ENCODE measurements at places on chromosomes 6 and 20.

DNA sequence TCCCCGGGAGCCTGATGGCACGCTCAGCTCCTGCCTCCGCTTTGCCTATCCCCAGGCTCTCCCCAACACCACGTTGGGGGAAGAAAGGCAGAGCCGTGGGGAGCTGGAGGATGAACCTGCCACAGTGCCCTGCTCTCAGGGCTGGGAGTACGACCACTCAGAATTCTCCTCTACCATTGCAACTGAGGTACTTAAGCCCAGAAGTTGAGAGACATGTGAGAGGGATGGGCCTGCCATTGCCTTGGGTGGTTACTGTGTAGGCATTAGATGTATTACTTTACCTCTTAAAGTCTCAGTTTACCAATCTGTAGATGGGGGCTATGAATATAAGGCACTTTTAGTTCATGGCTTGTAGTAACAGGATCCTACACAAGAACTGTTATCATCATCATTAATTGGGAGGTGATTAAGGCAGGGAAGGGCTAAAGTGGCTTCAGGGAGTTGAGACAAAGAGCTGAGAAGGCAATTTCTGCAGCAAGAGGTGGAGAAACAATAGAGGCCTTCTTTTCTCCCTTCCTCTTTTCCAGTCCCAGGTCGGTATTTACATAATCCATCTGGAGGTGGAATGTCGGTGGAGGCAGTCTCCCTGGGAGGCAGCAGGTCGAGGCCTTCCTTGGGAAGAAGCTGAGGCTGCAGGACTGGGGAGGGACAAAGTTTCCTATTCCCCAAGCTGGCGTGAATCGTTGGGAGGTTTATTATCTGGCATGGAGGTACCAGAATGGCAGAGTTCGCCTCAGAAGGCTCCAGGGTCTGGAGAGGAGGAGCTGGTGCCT lies 691 bp downstream of the SLC22A7 start:
- DNase-seq: no peak

- DNase-seq: no peak
These were observed 496.8 kb upstream of the CITED2 start for GRCh38 chr6:139871165-139871710.

GRCh38 chr20:57829805-57830514 lies 120.1 kb upstream of the PMEPA1 start:
- no peak for DNase-seq

DNA sequence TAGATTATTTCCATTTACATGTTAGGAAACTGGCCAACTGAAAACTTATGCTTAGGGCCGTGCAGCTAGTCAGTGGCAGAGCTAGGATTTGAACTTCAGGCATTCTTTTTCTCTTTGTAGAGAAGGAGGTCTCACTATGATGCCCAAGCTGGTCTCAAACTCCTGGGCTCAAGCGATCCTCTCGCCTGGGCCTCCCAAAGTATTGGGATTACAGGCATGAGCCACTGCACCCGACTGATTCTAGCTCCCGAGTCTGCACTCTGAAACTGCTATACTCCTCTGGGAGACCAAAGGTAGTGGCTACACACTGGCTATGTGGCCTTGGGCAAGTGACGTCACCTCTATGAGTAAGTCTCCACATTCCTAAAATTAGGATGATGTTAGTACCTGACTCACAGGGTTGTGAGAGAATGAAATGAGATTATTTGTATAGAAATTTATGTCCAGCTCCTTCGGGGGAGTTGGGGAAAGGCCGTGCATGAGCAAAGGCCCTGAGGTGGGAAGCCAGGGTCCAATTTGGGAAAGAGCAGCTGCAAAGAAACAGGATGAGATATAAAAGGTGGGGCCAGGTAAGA lies 6.4 kb downstream of the PLTP start:
- no peak for DNase-seq

GRCh38 chr6:170073846-170074245 lies 217.0 kb downstream of the DLL1 start:
- no peak for DNase-seq

DNA sequence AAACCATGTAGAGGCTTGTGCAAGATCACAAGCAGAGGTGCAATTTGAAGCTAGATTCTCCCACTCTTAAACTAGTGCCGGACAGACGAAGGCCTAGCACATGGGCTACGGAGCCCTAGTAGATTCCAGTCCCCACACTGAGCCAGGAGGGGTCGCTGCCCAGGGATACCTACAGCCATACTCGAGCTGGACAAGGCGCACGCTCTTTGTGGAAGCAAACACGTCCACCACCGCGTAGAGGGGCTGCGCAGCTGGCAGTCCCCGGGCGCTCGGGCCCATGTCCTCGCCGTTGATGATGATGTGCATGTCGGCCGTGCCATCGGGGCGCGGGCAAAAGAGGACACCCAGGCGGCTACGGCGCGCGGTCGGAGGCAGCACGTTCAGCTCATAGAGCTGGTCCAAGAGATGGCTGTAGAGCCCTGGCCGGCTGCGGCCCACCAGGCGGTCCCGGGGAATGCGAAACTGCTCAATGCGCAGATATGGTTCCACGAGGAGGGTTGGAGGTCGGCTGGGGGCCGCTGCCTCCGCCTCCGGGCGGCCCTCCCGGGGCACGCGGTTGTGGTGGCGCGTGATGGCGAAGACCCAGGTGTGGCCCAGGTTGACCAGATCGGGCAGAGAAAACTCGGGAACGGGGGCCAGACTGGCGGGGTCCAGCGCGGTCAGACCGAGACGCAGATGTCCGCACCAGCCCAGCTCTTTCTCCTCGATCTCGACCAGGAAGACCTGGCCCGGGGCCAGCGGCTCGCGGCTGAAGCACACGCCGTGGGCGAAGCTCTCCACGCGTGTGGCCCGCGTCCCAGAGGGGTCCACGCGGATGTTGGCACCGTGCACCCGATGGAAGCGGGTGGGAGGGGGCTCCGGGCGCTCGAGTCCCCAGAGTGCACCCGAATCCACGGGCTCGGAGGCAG lies 677 bp downstream of the NEURL2 start:
- DNase-seq: peak; percentile 89

DNA sequence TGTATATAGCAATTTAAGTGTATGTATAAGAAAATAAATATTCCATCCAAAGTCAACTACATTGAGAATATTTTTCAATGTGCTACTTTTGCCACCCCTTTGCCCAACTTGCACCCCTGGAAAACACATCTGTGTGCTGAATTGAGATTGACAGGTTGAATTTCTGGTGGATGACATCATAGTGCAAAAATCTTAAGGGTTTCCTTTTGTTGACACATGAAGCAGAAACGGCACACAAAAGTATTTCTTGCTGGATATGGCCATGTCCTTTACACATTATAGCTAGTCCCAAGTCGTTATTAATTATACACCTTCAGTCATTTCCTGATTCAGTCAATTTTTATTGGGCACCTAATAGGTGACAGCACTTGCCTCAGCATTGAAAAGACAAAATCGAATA lies 188.7 kb upstream of the FBXL4 start:
- DNase-seq: no peak

DNA sequence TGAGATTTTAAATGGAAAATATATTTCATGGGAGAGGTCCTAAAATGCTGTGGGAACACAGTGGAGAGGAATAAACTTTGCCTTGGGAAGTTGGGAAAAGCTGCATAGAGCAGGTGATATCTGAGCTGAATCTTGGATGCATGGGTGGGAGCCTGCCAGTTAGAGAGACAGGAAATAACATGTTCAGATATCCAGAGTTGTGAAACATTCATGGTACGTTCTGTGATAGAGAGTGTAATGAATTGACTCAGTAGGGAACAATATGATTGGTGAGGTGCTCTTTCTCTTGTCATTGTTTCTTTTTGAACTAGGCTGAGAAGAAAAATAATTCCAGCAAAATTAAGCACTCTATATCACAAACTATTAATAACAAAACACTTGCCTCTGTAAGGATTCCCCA lies 72.8 kb downstream of the RPS12 start:
- DNase-seq: no peak

DNA sequence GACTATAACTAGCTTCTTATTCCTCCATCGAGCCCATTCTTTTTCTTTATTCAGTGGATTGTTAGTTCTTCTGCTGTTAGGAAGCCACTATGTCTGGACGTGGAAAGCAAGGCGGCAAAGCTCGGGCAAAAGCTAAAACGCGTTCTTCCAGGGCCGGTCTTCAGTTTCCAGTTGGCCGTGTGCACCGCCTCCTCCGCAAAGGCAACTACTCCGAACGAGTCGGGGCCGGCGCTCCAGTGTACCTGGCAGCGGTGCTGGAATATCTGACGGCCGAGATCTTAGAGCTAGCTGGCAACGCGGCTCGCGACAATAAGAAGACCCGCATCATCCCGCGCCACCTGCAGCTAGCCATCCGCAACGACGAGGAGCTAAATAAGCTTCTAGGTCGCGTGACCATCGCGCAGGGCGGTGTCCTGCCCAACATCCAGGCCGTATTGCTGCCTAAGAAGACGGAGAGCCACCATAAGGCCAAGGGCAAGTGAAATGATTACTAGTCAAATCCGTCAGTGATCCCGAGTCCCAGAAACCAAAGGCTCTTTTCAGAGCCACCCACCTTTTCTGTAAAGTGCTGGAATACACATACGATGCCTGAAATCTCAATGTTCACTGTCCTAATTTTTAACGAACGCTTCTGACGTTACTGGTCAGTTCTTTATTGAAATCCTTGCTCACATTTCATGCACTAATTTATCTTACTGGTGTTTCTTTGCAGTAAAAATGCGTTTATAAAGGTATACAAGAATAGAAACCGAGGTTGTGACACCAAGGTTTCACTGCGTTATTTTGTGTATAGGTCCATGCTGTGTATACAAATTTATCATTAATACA lies 129.9 kb downstream of the HFE start:
- peak; percentile 96 for DNase-seq

GRCh38 chr20:57980506-57980905 lies 247.9 kb downstream of the ANKRD60 start:
- DNase-seq: no peak

DNA sequence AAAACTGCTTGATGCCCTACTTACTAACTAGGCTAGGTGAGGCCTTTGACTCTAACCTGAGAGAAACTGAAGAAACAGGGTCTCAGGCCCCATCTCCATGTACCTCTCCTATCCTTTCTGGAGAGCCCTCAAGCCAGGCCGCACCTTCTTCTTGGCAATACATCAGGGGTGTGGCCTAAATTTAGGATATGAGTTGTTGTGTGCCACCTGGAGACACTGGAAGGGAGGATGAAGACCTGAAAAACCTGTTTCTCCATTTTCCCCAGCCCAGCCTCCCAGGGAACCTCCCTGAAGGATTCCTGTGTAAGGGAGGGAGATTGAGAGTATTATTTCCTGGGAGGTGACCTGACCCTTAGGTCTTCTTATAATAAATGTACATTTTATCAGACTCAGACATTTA lies 3.1 kb downstream of the LY6G6D start:
- DNase-seq: no peak

GRCh38 chr6:105382958-105383357 lies 19.9 kb downstream of the PREP start:
- DNase-seq: no peak

GRCh38 chr6:111723412-111723970 lies 117.8 kb upstream of the TRAF3IP2 start:
- DNase-seq: no peak

- no peak for DNase-seq
These were observed 38.3 kb downstream of the HECA start for GRCh38 chr6:139173172-139173571.

- DNase-seq: no peak
These were observed 32.6 kb upstream of the SLC35D3 start for GRCh38 chr6:136889271-136890193.

- DNase-seq: no peak
These were observed 64.9 kb downstream of the IRF4 start for GRCh38 chr6:456358-456867.

- DNase-seq: no peak
These were observed 437.9 kb upstream of the JARID2 start for GRCh38 chr6:14807971-14808370.

DNA sequence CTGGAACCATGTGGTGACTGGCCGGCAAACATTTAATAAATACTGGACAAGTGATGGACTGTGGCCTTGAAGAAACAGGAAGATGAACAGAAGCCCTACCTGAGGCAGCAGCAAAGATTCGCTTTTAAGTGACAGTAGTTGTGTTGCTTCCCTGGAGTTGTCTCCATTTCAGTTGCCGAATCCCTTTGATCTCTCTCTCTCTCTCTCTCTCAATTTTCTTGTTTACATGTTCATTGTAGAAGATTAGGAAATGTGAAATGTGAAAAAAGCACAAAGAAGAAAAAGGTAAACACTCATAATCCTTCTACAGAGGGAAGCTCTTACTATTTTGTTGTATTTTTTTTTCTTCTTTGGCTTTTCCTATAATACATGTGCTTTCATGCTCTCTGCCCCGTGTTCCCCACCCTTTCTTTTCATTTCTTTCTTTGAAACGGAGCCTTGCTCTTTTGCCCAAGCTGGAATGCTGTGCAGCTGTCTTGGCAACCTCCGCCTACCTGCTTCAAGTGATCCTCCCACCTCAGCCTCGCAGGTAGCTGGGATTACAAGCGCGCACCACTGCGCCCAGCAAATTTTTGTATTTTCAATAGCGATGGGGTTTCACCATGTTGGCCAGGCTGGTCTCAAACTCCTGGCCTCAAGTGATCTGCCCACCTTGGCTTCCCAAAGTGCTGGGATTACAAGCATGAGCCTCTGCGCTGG lies 81.5 kb downstream of the SHLD1 start:
- DNase-seq: no peak

GRCh38 chr20:4883051-4883450 lies 118.3 kb downstream of the SLC23A2 start:
- DNase-seq: no peak

DNA sequence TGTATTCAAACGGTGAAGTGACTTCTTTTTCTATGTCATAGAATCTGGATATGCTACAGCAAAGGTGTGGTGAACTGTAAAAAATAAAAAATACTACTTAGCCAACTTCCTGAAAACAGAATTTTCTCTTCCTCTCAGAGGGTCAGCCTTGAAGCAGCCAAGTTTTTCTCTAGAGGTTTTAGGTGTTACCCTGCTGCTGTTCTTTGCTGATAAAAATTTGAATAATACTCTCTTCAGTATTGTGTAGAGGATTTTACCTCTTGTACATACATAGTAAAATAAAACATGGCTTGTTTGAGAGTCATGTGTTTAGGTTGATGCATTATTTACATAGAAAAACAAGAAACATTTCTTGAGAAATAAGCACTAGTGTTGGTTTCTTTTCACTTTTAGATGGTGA lies 458.4 kb downstream of the TBC1D32 start:
- DNase-seq: no peak

GRCh38 chr6:155528982-155529453 lies 73.4 kb upstream of the NOX3 start:
- DNase-seq: no peak

GRCh38 chr20:33995053-33995831 lies 1.5 kb downstream of the RALY start:
- no peak for DNase-seq

DNA sequence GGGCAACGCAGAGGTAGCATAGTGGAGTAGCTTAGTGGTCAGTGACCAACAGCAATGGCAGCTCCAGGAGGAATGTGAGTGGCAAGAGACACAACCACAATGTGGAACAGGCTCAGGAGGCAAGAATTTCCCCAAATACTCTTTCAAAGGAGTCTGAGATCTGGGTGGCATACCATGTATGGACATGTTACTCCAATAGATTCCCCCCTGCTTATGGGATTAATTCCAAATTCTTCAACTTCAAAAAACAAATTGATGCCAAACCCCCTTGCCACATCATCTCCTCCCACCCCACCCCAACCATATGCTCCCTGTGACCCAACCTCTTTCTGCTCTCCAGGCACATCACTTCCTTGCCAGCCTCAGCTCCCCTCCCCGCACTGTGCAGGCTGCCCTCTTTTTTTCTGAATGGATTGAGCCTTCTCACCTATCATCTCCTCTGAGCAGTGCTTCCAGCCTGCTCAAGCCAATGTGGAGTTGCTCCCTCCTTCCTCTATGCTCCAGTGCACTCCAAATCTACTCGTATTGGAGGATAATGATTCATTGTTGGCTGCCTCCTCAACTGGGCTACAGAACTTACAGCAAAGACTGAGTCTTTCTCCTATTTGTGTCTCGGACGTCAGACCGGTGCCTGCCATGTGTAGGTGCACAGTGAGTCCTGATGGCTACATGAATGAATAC lies 93.0 kb upstream of the CEP85L start:
- no peak for DNase-seq
